CD4-positive, alpha-beta T cell (primary cell): ENCODE measurements at places on chromosomes 12 and 14.

DNA sequence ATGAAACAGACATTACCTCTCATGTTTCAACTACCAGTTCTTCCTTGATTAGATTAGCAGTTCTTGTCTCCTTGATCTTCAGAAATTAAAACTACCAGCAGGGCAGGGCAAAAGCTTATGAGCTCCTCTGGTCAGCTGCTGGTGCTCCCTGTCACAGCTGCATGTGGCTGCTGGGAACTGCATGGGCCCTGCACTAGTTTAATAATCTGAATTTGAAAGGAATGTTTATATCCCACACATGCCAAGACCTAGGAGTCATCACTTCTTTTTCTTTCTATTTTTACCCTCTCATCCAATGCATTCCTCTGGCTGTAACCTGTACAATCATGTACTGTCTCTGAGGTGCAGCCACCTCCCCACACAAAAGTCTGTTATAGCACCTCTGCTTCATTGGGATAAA is 73.9 kb downstream of the ARMH4 start:
- DNase-seq, result no peak

DNA sequence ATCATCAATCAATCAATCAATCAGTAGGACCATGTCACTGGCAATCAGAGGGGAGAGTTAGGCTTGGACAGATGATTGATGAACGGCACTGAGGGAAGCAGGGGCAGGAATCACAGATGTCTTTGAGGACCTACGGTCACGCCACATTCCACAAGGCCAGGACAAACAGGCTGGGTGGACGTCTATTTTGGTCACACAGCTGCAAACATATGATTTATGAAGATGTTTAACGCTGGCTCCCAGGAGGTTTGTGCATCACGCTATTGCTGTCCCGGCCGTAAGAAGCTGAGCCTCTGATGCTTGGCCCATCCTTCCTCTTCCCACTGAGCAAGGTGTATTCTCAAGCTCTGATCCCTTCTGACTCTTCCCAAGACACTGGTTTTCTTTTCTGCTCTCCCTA is 160.8 kb downstream of the FOXN3 start:
- no peak for DNase-seq

- no peak for DNase-seq
Observed at GRCh38 chr14:67079846-67080245, 109.4 kb upstream of the GARIN2 start.

- DNase-seq, result no peak
Observed at GRCh38 chr12:1041478-1041877, 50.5 kb downstream of the ERC1 start.

DNA sequence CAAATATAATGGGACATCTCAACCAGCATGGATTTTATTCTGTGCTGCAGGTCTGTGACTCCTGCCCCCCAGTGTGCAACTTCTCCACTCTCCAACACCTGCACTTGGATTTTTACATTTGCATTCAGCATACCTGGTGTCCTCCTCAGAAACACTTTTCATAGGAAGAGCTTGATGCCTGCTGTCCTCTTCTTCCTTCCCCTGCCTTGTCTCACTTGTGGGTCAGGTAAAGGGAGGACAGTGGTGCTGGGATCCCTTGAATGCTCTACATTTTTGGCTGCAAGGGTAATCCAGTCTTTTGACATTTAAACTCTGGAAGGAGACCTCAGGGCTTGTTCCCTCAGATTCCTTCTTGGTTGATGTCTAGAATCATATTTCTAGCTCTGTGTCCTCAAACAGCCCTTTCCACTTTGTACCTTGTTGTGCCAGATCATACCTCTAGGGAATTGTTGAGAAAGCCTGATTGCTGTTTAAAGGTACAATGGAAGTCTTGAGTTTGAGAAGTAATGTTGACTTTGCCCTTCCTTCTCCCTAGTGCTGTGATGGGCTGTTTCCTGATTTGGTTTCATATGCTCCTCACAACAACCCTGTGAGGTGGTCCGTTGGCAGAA is 12.6 kb downstream of the UBE3B start:
- no peak for DNase-seq

DNA sequence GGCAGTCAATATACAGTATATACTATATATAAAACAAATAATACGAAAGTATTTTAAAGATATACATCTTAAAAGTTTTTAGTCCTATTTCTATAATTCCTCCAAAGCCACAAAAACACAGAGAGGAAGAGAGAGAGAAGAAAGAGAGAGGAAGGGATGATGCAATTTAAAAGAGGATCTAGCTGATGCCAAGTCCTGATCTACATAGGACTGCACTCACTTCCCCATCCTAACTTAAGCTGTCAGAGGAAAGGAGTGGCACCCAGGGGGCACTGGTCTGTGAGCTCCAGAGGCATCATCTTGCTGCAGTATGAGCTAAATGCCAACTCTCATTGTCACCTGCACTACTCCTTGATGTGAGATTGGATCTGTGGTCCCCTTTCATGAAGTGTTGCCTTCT is 95.8 kb downstream of the C12orf42 start:
- no peak for DNase-seq

DNA sequence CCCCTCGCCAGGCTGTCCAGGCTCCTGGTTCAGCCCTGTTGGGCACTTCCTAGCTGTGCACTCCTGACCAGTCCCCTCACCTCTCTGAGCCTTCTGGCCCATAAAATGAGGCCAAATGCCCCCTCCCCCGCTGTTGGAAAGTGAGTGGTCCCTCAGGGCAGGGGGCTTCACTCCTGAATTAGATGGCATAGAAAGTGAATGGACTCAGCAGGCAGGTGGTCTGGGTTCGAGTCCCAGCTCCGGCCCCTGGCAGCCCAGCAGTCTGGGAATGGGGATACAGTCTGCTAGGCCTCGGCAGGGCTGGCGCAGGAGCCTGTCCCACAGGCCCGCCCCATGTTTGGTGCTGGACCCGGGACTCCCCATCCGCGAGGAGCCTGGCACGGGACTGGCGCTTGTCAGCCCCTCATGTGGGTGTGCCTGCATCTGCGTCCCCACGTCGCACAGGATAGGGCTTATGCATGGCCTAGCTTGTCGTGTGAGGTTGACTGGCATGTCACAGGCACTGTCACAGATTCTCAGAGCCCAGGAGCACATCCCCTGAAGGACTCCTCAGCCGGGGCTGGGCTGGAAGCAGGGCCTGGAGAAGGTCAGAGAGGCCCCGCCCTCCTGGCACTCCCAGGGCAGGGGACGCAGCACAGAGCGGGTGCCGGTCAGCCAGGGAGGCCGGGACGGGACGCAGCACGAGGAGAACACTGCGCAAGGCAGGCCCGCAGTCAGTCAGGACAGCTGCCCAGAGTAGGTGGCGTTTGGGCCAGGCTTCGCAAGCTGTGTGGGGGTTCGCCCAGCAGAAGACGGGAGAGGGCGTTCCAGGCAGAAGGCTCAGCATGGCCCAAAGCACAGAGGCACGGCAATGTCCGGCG is 40.5 kb downstream of the DIO3 start:
- DNase-seq, result peak; percentile 5

DNA sequence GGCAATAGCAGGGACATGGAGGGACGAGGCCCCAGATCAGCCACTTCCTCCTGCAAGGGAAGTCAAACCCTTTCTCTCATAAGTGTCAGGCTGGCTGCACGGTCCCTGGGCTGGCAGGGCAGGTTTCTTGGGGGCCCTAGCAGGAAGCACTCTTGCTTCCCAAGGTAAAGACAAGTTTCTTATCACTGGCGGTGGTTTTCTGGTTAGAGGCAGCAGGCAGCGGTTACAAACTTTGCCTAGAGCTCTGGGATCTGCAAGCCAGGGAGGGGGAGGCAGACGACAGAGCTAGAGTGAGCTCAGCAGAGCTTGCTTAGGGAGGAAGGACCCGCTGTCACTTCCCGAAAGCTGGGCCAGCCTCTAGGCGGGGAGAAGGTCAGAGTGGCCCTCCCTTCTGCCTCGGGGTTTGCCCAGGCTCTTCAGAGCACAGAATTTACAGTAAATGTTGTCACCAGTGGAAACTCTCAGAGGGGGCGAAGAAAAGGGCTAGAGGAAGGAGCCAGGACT is 20.4 kb downstream of the BATF start:
- DNase-seq, result peak; percentile 66

DNA sequence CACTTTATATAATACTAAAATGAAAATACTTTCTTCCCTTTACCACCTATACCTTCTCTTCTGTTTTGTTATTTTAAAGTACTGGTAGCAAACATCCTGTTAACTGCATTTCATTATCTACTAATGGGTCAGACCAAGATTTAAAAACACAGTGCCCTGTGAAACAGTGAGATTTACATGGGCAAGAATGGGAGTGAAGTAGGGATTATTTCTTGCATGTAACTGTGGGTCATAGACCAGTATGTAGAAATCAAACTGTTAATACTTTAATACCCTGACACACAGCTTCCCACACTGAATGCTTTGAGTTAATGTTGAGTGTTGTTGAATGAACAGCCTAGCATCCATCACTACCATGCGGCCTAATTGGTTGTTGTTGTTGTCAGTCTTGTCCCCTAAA is 61.6 kb downstream of the PLEKHA5 start:
- DNase-seq, result no peak

GRCh38 chr12:99392091-99392850 is 255.3 kb upstream of the GARIN6 start:
- no peak for DNase-seq

DNA sequence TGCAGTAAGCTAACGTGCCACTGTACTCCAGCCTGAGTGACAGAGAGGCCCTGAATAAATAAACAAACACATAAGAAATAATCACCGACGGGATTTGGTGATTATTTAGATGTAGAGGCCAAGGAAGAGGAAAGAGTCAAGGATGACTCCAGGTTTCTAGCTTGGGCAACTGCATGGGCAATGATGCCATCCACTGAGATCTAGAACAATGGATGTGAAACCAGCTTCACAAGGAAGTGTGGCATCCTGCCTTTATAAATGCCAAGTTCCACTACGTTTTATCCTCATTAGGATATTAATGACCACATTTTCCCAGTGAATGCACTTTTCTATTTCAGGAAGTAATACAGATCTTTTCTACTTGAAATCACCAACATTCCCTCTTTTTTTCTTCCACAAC is 10.9 kb upstream of the PTGER2 start:
- DNase-seq, result no peak

DNA sequence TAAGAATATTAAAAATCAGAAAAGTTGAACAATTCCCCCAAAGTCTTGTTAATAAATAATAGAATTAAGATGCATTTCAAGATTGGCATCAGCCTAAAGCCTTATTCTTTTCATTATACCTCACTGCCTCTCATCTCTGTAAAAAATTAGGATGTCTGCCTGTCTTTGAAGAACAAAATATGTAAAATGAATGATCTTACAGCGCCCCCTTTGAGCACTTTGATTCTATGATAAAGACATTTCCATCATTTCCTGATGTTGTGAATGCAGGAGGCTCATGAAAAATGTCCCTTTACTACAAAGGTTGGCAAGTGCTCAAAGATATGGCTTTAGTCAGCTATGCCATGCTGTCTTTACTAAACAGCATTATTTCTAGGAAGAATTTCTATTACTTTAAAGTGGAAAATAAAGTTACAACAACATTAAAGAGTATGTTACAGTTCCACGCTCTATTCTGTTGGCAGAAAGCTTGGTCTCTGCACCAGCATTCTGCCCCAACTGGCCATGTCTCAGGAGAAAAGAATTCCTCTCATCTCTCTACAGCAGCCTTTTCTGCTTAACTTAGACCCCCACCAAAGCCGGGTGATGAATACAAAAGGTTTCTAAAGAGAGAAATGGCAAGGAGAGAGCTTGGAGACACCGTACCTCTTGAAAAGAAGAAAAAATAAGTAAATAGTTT is 95.1 kb downstream of the LLPH start:
- DNase-seq, result no peak

DNA sequence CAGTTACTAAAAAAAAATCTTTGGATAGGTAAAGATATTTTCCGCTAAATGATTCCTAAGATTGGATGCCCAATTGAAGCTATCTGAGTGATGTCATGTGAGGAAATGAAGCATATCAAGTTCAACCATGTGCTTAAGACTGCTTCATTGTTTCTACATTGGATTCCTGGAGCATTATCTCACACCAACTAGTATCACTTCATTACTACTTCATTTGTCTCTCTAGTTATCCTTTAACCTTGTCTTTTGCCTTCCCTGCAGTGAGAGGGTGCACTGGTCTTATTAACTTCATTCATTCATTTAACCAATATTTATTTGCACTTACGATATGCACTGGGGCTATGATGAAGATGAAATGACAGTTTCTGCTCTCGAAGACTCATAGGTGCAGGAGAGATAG is 198.1 kb downstream of the SLC38A4 start:
- DNase-seq, result no peak

GRCh38 chr12:41795910-41796309 is 348.8 kb downstream of the GXYLT1 start:
- no peak for DNase-seq

DNA sequence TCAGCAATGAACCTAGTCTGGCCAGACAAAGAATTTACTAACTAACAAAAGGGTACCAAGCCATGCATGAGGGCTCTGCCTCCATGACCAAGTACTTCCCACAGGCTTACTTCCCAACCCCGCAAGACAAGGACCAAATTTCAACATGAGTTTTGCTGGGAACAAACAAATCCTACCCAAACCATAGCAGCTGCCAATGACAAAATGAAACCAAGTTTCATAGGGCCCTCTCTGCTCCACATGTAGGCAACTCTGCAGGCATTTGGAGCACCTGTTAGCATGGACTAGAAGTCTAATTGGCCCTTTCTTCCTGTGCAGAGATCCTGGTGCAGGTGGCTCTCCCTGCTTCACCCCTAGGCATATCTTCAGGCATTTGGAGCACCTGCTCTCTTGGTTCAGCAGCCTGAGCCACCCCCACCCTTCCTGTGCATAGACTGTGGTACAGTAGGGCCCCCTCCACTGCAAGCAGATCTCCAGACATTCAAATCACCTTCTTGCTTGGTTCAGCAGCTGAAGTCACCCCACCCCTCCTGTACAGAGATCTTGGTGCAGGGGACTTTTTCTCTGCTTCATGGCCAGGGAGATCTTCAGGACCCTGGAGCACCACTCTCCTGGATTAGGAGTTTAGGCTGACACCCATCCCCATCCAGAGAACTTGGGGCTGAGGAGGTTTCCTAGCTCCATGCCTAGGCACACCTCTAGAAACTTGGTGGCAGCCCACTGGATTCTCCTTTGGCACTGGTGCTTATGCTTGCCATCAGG is 308.7 kb downstream of the RPAP3 start:
- DNase-seq, result no peak

DNA sequence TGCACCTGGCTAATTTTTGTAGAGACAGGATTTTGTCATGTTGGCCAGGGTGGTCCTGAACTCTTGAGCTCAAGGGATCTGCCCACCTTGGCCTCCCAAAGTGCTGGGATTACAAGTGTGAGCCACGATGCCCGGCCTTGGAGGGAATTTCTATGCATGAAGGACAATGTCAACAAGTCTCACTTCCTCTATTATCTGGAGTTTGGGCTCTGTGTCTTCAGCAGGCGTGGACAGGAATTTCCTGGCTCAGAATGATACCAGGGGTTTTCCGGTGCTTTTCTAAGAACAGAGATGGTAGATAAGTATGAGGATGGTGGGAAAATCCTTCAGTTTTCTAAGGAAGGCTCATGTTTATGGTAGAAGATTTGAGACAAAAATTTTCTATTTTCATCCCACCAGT is 75.0 kb upstream of the CCDC60 start:
- no peak for DNase-seq

GRCh38 chr14:36070031-36070719 is 106.3 kb downstream of the PTCSC3 start:
- peak; percentile 6 for DNase-seq
